Activated naive CD4-positive, alpha-beta T cell treated with anti-CD3 and anti-CD28 coated beads, Interleukin-2, amount 50 U/mL, for 16 hours (primary cell): ENCODE measurements at places on chromosomes 1 and 21.

- no peak for DNase-seq
Observed at GRCh38 chr1:44357710-44358109, 2.7 kb upstream of the ERI3 start.

DNA sequence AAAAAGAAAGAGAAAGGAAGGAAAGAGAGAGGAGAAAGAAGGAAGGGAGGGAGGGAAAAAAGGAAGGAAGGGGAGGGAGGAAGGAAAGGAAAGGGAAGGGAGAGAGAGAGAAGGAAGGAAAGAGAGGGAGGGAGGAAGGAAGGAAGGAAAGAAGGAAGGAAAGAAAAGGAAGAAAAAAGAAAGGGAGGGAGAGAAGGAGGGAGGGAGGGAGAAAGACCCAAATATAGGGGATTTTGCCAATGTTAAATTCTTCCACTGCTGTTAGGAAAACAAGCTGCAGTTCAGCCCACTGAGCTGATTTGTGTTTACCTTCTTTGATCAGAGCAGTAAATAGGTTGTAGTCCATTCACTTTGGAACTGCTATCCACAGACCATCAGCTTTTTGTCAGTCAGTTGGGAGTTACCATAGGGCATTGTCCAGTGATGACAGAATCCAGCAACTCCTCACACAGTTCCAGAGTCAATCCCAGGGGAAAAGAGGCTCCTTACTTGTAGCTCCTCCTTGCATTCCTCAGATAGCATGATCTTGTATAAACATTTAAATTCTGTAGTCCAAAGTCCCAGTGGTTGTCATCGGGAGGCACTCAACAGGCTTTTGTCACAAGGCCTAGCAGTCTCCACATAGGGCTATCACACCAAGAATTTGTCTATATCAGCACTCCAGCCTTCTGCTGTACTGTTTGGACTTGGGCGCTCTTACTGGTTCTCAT is 13.5 kb upstream of the PPP1R8 start:
- no peak for DNase-seq

DNA sequence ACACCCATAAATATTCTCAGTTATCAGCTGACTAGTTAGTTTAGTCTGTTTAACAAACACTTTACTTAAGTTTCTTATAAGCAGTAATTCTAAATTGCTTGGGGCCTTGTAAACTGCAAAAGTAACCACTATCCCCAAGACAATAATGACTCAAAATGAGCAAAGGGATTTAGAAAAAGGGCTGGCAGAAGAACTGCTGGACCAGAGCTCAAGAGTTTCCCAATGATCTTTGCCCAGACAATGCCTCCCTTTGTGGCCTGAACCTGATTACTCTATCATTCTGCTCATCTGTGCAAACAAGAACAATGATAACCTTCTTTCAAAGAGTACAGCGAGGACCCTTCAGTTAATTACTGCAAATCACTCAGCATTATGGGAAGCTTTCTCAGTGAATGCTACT is 123.5 kb downstream of the TIAM1 start:
- DNase-seq: no peak

DNA sequence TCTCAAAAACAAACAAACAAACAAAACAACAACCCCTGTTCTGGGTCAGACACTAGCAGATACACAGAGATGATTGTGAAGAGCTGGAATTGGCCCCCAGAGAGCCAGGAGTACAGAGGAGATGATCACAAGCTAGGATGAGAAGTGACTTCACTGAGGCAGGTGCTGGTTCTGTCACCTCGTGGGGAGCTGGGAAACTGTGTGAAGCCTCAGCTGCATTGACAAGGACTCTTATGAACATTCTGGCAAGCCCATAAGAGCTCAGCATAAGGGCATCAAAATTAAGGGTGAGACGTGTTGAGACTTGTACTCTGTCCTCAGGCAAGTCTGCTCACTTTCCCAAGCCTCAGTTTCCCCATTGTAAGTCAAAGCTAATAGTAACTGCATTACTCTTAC is 14.7 kb upstream of the PTP4A2 start:
- DNase-seq: no peak

GRCh38 chr1:29501227-29501976 is 265.1 kb downstream of the PTPRU start:
- no peak for DNase-seq

GRCh38 chr1:116115476-116116439 is 4.6 kb downstream of the MAB21L3 start:
- no peak for DNase-seq

GRCh38 chr21:25385911-25386474 is 221.3 kb downstream of the MRPL39 start:
- DNase-seq: no peak

- DNase-seq: no peak
Observed at GRCh38 chr1:154945962-154946850, 9.7 kb upstream of the PMVK start.

GRCh38 chr21:38492007-38492406 is 6.3 kb downstream of the ERG start:
- no peak for DNase-seq

GRCh38 chr1:41497056-41497440 is 12.6 kb upstream of the EDN2 start:
- no peak for DNase-seq

DNA sequence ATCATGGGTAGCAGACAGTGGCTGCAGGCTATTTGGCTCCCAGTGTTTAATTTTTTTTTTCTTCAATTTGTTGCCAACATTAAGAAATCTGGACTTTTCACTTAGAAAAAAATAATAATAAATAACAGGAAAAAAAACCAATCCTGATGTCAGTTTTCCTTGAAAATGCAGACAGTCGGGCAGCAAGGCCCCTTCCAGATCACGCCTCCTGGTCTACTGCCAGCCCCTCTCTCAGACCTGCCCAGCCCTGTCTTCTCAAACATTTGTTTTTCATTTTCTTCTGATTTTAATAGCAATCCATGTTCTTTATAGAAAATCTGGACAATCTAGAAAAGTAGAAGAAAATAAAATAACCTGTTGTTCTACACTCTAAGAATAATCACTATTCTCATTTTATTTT is 15.5 kb downstream of the IFNGR2 start:
- DNase-seq: no peak

- no peak for DNase-seq
Observed at GRCh38 chr1:46960250-46960649, 19.0 kb upstream of the CYP4A11 start.

- no peak for DNase-seq
Observed at GRCh38 chr1:167148421-167148820, 54.5 kb downstream of the STYXL2 start.

DNA sequence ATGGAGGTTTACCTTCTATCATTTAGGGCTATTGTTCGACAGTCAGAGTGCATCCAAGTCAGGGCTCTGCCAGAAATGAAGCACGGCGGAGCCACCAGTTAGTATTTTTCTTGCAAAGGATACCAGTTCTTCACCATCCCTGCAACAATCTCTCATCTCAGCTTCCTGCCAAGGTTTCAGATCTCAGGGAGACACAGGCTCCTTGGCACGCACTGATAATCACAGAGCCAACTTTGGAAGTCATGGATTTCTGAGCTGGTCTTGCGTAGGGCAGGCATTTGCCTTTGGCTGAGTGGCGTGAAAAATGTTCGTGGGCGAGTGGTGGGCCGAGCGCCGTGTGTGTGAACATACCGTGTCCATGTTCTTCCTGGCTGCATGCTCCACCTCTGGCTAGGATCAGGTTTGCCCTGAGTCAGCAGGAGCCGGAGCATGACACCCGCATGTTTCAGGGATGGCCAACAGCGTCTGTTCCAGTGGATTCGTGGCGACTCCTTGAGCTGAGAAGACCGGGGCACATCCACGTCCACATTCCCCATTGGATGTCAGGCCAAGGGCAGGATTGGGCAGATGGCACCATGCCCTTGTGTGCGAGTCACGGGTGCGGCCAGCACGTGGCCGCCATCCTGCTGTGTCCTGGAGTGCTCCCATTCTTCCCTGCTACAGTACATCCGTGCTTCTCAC is 118.5 kb upstream of the C1orf174 start:
- no peak for DNase-seq

DNA sequence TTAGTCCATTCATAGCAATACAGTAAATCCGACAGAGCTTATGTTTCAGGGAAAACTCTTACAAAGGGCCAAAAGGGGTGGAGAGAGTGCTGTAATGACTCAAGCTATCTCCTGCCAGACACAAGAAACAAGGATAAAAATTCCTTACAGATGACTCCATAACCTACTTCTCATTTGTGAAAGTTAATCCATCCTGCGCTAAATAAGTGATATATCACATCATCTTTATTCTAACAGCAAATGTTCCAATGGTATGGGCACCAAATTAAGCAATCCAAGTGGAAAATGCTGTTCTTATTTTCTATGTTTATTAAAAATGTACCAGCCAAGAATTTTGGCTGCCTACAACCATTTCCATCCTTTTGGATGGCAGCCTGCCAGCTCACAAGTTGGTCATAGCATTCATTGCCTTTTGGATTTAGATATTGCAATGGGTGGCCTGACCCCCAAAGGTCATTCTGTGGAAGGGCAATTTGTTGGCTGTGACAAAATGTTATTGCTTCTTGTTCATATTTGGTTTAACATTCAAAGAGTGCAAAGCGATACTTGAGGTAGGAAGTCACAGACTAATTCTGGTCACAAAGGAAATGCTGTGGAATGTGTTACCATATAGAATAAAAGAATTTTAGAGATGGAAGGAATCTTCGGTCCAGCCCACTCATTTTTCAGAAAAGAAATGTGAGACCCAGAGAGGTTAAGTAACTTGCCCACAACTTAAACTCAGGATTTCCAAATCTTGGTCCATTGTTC is 2.8 kb upstream of the ENAH start:
- no peak for DNase-seq

DNA sequence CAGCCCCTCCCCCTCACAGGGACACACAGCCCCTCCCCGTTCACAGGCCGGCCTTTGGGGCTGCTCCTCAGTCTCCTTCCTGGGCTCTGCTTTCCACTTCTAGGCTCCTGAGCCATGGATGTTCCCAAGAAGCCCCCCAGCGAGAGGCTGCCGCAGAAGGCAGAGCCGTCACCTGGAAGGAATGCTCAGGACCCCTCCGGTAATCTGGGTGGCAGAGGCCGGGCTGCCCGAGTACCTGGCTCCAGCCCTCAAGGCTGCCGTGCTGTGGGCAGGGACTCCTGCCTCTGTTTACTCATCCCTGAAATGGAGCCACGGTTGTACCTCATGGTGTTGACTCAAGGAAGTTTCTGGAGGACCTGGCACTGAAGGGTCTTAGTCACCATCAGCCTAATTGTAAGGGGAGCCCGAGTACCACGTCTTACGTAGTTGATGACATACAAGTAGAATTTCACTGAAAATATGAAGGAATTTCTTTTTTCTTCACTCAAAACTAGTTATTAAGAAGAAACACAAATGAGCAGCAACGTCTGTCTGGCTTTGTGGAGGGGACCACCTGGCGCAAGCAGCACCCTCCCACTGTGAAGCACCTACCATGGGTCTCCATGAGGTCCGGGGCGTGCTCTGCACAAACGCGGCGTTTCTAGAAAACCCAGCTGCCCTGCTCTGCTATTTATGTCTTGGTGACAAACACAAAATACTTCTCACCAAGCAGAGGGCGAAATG is 33.7 kb downstream of the PRDM15 start:
- DNase-seq: no peak

DNA sequence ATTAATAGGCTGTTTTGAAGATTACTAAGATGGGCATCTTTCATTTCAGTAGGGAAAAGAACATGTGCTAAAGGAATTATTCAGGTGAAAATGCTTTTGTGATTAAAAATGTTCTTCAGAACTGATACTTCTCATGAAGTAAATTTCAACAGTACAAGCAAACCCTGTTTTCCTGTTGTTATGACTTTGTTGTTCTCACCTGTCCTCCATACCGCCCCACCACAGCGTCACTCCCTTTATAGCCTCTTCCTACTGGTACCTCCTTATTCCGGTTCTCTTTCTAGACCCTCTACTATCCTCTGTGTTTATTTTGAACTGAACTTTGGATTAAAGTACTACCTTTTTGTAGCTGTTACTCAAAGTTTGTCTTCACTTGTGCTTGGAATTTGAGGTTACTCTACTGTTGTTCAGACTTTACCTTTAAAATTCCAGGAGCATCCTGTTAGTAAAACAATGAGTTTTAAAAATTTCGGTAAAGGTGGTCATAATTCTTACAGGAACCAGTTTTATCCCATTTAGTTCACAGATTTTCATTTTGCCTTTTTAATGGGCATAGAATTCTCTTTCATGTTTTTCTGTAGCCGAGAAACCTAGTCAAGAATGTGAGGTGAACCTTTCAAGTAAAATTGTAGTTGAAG is 10.9 kb downstream of the CNST start:
- DNase-seq: no peak

- DNase-seq: peak; percentile 72
Observed at GRCh38 chr1:16888860-16889816, 6.6 kb upstream of the RNU1-2 start.

DNA sequence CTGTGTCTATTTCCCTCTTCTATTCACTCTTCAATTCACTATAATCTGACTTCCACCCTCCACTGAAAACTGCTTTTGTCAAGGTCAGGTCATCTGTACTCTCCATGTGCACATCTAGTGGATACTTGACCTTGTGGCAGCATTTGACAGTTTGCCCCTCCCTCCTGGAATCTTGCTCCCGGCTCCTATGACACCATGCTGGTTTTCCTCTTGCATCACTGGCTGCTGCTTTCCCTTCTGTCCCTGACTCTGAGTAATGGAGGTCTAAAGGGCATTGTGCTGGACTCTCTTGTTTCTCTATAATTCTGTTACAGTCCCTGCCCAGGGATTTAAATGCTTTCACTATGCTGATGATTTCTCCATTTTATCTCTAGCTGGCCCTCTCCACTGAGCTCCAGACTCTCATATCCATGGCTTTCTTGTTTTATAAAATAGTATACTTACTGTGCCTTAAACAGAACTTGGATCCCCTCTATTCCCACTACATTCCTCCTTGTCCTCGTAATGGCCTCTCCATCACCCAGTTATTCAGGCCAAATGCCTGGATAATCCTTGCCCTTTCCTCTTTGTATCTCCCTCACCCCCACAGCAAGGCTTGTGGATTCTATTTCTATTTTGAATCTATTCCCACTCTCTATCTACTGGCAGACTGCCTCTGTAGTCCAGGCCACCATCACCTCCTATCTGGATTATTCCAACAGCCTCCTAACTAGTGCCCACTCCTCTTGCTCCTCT is 36.8 kb upstream of the PODN start:
- no peak for DNase-seq
